Activated CD8-positive, alpha-beta memory T cell treated with anti-CD3 and anti-CD28 coated beads for 48 hours (primary cell): ENCODE measurements at places on chromosomes 5 and 9.

- DNase-seq = no peak
These were observed 179.9 kb upstream of the SEMA6A start for GRCh38 chr5:116754556-116754955.

DNA sequence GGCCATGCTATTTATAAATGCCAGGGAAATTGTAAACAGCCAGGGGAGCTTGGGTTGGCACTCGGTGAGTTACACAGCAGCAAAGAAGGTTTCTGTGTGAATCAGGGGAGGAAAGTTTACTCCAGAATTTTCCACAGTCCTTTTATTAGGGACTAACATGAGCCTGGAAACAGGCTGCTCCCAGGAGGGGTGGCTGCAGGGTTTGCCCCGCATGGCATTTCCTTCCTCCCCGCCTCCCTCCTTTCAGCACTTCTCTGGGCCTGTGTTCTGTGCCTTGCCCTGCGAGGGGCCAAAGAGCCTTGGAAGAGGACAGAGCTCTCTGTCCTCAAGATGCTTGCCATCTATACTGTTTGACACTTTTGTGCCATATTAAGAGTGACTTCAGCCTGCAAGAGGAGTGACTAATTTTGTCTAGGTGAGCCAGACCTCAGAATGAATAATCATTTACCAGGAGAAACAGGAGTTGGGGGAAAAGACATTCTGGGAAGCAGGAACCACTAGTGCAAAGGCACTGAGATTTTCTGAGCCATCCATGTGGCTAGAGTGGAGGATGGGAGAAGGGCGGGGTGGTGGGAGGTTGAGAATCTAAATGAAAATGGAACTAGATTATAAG is 1.8 kb downstream of the GSN start:
- DNase-seq = no peak

DNA sequence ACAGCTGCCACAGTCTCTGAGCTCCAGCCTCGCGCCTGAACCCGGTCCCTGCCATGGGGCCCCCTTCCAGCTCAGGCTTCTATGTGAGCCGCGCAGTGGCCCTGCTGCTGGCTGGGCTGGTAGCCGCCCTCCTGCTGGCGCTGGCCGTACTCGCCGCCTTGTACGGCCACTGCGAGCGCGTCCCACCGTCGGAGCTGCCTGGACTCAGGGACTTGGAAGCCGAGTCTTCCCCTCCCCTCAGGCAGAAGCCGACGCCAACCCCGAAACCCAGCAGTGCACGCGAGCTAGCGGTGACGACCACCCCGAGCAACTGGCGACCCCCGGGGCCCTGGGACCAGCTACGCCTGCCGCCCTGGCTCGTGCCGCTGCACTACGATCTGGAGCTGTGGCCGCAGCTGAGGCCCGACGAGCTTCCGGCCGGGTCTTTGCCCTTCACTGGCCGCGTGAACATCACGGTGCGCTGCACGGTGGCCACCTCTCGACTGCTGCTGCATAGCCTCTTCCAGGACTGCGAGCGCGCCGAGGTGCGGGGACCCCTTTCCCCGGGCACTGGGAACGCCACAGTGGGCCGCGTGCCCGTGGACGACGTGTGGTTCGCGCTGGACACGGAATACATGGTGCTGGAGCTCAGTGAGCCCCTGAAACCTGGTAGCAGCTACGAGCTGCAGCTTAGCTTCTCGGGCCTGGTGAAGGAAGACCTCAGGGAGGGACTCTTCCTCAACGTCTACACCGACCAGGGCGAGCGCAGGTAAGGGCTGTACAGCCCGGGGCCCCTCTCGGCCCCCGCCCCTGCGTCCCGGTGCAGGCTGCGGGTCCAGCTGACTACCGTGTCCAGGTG is 509 bp downstream of the LVRN start:
- DNase-seq = no peak

DNA sequence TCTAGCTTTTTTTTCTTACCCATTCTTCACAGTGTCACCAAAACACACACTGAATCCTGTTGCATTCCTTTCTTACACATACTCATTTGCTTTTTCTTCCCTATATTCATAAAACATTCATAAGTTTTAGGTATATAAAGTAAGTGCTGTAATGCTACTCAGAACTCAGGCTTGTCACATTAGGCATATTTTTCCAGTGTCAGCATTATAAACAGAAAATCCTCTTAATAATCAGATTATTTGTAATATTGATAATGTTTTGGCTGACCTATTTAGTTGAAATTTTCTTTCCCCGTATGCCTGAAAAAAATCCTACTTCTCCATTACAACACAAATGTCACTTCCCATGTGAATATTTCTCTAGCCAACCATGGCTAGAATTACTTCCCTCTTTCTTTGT is 743.0 kb upstream of the NUDT12 start:
- no peak for DNase-seq

DNA sequence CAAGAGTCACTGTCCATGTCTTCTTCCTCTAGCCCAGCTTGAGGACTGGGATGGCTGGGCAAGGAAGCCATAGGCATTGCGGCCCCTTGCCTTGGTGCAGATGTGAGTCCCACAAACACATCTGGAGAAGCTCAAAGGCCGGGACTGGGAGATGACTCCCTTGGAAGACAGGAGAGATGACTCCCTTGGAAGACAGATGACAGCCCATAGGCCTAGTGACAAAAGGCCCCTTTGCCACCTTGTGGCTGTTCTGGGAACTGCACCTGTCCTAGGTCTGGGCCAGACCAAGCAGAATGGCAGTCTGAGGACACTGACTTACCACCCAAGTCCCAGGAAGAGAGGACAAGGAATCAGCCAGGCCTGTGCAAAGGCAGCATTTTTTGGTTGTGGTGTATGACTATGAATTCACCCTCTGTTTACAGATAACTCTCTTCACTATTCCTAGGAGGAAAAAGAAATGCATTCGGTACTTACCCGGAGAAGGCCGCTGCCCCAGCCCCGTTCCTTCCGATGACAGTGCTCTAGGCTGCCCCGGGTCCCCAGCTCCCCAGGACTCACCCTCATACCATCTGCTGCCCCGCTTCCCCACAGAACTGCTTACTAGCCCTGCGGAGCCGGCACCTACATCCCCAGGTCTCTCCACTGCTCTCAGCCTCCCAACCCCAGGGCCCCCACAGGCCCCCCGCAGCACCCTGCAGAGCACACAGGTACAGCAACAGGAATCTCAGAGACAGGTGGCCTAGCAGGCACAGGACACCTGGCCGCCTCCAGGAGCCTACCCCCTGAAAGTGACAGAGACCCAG is 30.8 kb downstream of the SKP1 start:
- DNase-seq = no peak

DNA sequence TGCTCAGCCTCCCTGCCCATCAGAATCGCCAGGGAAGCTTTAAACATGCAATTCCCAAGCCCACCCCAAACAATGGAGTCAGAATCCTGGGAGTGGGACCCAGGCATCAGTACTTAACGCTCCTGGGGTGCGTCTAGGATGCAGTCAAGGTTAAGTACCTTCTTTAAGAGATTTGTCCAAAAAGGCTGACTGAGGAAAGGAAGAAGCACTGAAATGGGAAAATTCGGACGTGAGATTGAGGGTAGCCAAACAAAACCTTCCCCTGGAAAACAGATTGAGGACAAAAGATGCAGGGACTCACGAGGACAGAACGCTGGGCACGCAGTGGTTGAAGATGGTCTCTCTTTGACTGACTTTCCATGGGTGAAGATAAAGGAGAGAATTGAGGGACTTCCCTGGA is 143.5 kb downstream of the MTX3 start:
- no peak for DNase-seq

GRCh38 chr5:31334061-31334860 is 140.8 kb downstream of the CDH6 start:
- DNase-seq = no peak

DNA sequence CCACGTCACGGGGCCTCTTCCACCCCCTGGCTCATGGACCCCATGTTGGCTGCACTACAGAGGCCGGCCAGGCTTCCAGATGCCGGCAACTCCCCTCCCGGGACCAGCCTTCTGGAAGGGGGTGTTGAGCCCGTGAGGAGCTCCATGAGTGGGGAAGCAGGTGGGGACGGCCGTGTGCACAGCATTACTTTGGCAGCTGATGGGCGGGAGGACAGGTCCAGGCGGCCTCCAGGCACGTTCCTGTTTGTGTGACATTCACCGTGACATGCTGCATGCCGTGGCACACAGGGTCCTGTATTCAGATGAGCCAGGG is 29.1 kb upstream of the ABO start:
- DNase-seq = no peak
